ENCODE measurements at places on chromosomes 1 and 21. TPM values are rescaled to one million over a fixed set of nuclear protein-coding genes. Genes with fewer than 3 reads are reported as not detected.

DNA sequence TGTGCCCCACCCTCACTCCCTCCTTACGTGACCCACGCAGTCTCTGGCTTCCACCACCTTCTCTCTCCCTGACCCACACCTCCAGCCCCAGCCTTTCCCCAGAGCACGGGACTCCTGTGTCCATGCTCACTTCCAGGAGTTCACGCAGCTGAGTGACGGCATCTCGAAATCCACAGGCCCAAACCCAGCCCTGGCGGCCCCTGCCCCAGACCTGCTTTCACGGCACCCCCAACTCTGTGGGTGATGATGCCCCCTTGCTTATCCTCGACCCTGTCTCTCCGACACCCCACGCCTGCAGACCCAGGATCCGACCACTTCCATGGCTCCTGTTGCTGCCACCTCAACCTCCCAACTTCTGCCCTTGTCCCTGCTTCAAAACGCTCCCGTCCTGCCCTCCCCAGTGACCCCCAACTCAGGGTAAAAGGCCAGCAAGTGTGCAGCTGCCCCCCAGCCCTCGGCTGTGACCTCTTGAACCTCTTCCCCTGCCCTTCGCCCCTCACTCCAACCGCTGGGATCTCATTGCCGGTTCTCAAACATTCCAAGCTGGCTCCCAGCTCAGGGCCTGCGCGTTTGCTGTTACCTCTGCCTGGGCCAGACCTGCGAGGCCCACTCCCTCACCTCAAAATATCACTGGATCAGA, 30.4 kb upstream of the LAPTM5 start:
- no peak overlapping the region for H3K27ac ChIP-seq
- H3K4me3 ChIP-seq, result no peak overlapping the region
- no peaks in the 10 kb centered on the region for H3K36me3 ChIP-seq
- peaks cover 14% of the 10 kb centered on the region for H3K4me1 ChIP-seq
- peak; percentile 41 for DNase-seq

DNA sequence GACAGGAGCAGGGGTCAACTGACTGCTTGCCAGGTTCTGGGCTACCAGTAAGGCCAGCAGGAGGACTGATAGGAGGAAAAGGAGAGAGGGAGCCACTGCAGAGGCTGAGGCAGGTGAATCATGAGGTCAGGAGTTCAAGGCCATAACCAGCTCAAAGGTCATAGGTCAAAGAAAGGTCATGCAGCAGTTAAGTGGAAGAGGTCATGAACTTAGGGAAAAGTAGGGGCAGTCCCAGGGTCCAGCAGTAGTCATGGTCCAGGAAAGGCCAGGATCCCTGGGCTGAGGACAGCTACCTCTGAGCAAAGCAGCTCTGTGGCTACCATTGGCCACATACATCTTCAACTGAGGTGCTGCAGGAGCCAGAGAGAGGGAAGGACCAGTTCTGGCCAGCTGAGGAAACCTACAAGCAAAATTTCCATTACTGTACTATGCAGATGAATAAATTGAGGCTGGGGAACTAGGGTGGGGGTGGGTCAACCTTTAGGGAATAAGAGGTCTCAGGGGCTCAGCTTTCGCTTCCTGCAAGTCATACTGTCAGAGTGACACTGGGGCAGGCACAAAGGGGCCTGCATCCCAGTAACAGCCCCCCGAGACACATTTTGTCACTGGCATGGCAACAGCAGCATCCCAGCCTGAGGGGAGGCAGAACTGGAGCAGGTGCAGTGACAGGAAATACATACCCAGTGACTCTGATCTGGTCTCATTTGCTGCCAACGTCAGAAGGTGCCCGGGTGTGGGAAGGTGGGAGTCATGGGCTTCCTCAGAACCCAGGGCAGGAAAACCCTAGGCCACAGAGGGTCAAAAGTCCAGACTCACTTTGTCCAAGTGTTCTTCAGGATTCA, 5.2 kb upstream of the INPP5B start:
- no peaks in the 10 kb centered on the region for H3K36me3 ChIP-seq
- no peaks in the 10 kb centered on the region for H3K27me3 ChIP-seq
- no peak for DNase-seq
- peaks cover 11% of the 10 kb centered on the region for H3K4me1 ChIP-seq

GRCh38 chr1:246689409-246690008, 34.7 kb upstream of the SCCPDH start:
- no peak overlapping the region for H3K4me3 ChIP-seq
- no peaks in the 10 kb centered on the region for H3K4me1 ChIP-seq
- H3K27ac ChIP-seq, result no peak overlapping the region
- peak; percentile 58 for DNase-seq

DNA sequence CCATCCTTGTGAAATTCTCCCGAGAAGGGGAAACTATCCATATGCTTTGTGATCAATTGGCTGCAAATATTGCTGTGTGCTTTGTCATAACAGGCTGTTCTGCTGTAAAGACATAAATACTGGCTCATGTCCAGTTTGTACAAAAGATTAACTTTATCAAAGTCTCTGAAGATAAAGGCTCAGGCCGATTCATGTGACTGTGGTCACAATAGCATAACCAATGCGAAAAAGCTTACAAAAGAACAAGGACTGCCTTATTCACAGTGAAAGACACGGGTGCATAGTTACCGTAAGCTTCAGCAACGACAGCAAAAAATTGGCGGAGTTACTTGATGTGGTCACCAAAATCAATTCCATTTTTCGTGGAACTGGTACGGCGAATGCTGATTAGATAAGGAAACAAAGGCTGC, 173.6 kb upstream of the CHRM3 start:
- no peak for DNase-seq
- no peaks in the 10 kb centered on the region for H3K27me3 ChIP-seq
- H3K36me3 ChIP-seq, result no peaks in the 10 kb centered on the region
- H3K27ac ChIP-seq, result no peak overlapping the region

GRCh38 chr1:242008826-242009495, 10.1 kb upstream of the MAP1LC3C start:
- no peak overlapping the region for H3K27ac ChIP-seq
- peaks cover 7% of the 10 kb centered on the region for H3K27me3 ChIP-seq
- no peak for DNase-seq
- H3K36me3 ChIP-seq, result no peaks in the 10 kb centered on the region

LAMC2 gene
- not detected for polyA plus RNA-seq

CHTOP gene
- 48.8 TPM for polyA plus RNA-seq
